ENCODE measurements at places on chromosomes 2 and 18. TPM values are rescaled to one million over a fixed set of nuclear protein-coding genes. Genes with fewer than 3 reads are reported as not detected.

GRCh38 chr2:3960106-3960505, 256.7 kb downstream of the DCDC2C start:
- DNase-seq, result no peak

- DNase-seq, result no peak
Measured at GRCh38 chr2:206212673-206213513, 53.2 kb downstream of the EEF1B2 start.

DNA sequence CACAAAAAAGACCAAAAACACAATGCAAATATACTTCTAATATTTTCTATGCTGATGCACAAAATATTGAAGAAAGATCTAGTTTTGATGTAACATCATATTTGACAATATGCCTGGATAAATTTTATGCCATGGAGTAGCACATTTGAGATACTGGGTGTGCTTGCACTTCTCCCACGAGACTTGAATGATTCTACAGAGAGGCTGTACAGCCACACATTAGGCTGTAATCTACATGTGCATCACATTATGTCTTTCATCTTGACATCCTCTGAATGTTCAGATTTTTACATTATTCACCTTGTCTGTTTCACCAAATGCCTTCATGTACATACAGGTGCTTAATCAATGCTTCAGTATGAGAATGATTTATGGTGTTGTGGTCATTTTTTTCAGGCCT, 756.4 kb upstream of the CDH7 start:
- no peak for DNase-seq

Gene PDK1
- 5.3 TPM for polyA plus RNA-seq

DNA sequence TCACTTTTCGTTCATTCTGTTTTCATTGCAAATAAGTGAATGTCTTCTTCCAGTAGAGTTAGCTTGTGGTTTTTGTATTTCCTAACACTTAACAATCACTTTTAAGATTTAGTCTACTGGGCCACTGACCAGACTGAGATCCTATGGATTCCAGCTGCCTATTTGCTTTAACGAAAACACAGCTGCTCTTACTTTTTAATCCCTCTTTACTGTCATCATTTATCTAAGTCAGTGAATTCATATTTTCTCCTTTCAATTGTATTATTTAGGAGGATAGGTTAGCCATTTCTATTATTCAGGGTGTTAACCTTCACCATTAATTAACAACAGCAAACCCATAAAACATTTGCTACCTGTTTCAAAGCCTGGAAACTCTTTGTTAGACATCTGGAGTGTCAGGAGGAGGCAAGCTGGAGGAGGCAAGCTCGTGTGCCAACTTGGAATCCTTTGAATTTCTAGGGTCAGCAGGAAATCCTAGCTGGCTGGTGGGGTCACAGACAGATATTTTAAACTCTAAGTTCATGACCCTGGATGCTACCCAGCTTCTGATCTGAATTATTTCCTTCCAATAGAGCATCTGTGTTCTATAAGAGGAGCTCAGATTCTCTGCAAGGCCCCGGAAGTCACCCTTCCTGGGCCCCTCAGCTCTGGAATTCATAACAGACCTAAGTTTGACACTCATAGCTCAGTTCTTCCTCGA, 385.3 kb downstream of the RBM43 start:
- no peak for DNase-seq

Gene CFC1
- not detected for polyA plus RNA-seq

GRCh38 chr2:59899692-59900091, 653.8 kb downstream of the BCL11A start:
- no peak for DNase-seq

All from SK-N-SH (cell line).